ENCODE measurements at places on chromosomes 16 and 17.

GRCh38 chr17:50604513-50604912 is 30.2 kb upstream of the ABCC3 start:
- no peak for DNase-seq

- no peak for DNase-seq
Observed at GRCh38 chr17:82492643-82493225, 26.8 kb upstream of the FOXK2 start.

DNA sequence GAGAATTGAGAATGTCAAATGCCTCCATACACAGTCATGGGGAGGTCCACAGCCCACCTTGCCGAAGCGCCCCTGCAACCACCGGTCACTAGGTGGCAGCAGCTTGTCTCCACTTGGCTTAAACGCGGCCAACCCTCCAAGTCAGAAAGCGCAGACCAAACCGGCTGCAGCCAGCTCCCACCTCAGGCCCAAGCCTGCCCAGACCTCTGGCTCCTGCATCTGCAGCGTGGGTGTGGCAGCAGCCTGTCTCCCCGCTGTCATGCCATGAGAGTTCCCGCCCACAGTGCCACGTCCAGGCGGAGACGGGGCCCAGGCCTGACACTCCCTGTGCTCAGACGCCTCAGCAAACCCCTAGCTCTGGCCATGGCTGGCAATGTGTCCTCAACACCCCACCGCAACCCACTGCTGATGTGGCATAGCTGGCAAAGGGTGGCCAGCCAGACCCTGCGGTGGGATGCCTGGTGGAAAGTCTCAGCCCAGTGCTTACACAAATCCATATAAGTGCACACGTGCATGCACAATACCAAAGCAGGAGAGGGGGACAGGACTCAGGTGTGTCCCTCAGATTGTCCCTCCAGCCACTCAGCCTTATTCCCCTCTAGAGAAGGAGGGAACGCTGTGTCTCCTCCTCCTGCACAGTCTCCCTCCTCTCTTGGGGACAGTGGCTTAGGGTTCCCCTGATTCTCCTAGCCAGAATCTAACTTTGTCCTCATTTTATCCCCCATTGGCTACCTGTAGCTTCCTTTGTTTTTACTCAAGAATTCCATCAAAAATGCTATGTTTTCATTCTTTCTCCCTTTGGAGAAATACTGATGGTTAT is 10.9 kb downstream of the COPZ2 start:
- DNase-seq, result peak; percentile 86

- no peak for DNase-seq
Observed at GRCh38 chr17:1625581-1625980, 3.1 kb downstream of the SLC43A2 start.

DNA sequence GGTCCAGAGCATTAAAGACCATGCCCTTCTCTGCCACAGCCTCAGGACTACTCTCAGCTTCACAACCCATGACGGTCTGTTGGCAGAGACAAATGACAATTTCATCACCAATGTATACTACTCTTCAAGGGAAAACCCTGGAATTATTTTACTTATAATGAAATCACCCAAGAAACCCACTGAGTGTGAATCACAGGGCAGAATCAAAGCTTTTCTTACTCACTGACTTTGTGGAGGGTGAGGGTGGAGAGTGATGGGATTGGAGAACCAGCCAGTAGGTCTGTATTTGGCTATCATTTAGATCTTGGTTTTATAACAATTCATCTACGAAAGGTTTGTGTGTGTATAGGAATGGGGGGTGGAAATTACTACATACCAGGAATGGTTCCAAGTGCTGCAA is 442.6 kb downstream of the SHISA9 start:
- no peak for DNase-seq

- DNase-seq, result no peak
Observed at GRCh38 chr17:46818316-46818928, at the start of gene WNT3. Gene WNT3 (minus strand): TSS chr17:46818692. CDS start chr17:46818597, 95 bp downstream.

- no peak for DNase-seq
Observed at GRCh38 chr16:67539271-67539670, 10.6 kb downstream of the RIPOR1 start.

GRCh38 chr17:29933379-29933778 is 3.4 kb upstream of the SSH2 start:
- DNase-seq, result no peak

DNA sequence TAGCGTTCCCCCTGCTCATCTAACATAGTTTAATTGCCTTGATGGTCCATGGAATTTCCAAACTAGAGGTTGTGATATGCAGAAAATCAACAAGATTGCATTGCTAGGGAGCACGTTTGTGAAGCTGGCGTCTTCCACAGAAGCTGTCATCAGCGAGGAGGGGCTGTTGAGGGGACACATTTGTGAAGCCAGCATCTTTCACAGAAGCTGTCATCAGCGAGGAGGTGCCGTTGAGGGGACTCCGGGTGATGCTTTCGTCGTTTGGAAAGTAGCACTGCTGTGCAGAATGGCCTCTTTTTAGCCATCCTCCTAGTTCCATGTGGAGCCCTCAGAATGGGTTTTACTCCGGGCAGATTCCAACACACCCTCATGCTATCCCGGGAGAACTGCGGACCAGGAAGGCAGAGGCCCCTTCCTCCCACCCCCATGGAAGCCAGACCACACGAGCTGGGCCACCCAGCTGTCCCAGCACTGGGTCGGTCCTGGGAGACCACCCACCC is 119.6 kb upstream of the CHMP6 start:
- DNase-seq, result no peak

- DNase-seq, result no peak
Observed at GRCh38 chr16:13628156-13628555, 291.8 kb upstream of the ERCC4 start.

- DNase-seq, result no peak
Observed at GRCh38 chr16:85556456-85557082, 56.6 kb upstream of the GSE1 start.

DNA sequence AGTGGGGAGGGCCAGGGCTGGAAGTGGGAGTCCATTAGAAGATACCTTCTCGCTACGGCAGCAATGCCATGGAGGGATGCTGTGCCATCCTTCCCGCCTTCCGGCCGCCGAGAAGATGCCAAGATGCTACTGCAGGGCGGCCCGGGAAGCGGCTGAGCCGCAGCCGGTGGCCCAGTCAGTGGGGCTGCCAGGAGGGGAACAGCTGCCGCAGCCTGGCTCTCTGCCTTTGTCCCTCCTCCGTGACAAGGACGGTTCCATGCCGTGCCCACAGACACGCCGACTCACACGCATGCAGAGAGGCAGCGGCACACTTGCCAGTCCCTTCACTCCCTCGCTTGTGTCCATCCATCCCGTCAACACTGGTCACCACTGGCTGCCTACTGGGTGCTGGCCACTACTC is 20.2 kb upstream of the NCBP3 start:
- no peak for DNase-seq

- no peak for DNase-seq
Observed at GRCh38 chr17:27478901-27479538, 22.8 kb downstream of the KSR1 start.

- DNase-seq, result no peak
Observed at GRCh38 chr17:56808503-56808902, 25.2 kb downstream of the C17orf67 start.

GRCh38 chr17:73989671-73990070 is 213.8 kb upstream of the RPL38 start:
- no peak for DNase-seq

GRCh38 chr16:54286090-54286365 is 559 bp downstream of the IRX3 start:
- no peak for DNase-seq

GRCh38 chr17:19295473-19296135 is 58.4 kb downstream of the EPN2 start:
- DNase-seq, result no peak

DNA sequence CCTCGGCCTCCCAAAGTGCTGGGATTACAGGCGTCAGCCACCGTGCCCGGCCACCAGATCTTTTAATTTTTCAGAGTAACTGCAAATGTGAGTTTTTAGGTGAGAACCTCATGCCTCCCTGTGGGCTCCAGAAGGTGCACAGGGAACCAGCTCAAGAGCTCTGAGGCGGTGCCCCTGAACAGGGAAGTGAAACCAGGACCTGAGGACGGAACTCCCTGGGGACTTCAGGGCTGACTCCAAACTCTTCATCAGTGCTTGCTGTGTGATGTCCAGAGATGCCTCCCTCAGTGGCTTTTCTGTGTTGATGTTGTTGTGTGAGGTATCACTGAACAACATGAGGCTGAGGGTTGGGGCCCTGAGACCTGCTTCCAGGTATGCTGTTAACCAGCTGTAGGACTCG is 23.8 kb downstream of the SLC12A3 start:
- DNase-seq, result no peak

DNA sequence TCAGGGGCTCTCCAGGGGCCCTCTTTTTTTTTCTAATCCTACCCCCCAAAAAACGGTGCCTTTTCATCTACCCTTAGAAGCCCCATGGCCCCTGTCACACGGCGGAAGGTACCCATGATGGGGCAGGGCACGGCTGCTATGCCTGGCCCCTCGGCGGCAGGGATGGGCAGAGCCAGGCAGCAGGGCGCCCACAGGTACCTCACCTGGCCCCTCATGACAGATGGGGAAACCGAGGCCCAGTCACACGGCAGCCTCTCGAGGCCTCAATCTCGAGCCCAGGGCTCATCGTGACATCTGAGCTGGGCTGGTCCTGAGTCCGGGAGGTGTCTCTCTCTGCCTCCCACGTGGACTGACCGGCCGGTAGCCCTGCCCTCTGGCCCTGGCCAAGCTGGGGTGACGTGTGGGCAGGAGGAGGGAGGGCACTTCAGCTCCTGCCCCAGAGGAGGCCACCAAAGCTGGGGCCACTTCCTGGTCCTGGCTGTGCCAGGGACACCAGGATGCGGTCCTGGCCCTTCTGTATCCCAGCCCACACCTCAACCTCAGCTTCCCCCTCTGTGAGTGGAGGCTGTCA is 11.6 kb downstream of the TRAF7 start:
- DNase-seq, result no peak

GRCh38 chr16:54697677-54698076 is 233.0 kb upstream of the IRX5 start:
- no peak for DNase-seq

GRCh38 chr17:57899391-57899790 is 49.5 kb upstream of the MRPS23 start:
- peak; percentile 32 for DNase-seq

- no peak for DNase-seq
Observed at GRCh38 chr17:8123695-8124349, at the start of gene HES7. Gene HES7 (minus strand): TSS chr17:8124106. CDS start chr17:8124084, 22 bp downstream.

- no peak for DNase-seq
Observed at GRCh38 chr17:81866440-81867169, 4.5 kb downstream of the ARHGDIA start.

DNA sequence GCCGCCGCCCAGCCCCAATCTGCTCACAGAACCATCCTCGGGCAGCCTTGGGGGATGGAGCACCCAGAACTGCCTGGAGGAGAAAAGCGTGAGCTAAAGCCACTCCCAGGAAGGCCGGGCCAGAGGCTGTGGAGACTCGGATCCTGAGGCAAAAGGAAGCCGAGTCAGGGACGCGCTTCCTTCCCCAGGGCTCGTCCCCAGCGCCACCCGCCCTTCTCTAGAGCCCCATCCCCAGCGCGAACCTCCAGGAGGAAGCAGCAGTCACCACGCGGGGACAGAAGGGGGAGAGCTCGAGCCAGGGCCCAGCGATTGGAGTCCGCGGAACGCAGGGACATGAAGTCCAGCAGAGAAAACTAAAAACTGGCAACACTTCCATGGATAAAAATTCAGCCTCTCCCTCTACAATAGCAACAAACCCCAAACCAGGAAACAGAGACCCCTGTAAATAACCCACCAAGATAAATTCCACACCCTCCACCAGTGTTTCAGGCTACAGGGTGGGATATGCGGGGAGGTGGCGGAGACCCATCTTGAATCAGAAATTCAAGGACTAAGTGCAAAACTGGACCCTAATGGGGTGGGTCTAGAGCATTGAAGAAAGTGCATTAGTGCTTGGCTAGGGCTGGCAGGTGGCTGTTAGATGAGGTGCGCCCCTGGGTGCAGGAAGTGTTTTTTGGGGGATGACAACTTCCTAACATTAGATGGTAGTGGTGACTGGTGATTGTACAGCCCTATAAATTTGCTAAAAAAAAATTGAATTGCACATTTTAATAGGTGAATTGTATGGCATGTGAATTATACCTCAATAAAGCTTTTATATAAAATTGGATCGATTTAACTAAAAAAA is 116.1 kb upstream of the METRNL start:
- peak; percentile 14 for DNase-seq

DNA sequence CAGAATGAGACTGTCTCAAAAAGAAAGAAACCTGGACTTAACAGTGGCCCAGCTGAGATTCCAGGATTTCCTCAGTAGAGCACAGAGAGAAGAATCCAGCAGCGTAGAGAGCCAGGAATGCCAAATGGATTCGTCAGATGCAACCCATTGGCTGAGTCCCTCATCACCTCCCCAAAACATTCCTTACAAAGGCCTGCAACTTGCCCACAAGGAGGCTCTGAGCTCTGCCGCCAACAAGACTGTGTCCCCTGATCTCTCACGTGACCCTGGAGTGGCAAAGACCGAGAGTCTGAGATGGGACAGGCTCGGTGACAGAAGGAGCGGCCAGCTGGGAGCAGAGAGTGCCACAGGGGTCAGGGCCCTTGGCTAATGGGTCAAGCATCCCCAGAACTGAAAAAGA is 6.9 kb upstream of the CHMP6 start:
- no peak for DNase-seq

GRCh38 chr17:48132385-48132784 is 24.8 kb downstream of the SNX11 start:
- DNase-seq, result no peak

GRCh38 chr17:27983853-27984252 is 58.6 kb upstream of the NLK start:
- no peak for DNase-seq

DNA sequence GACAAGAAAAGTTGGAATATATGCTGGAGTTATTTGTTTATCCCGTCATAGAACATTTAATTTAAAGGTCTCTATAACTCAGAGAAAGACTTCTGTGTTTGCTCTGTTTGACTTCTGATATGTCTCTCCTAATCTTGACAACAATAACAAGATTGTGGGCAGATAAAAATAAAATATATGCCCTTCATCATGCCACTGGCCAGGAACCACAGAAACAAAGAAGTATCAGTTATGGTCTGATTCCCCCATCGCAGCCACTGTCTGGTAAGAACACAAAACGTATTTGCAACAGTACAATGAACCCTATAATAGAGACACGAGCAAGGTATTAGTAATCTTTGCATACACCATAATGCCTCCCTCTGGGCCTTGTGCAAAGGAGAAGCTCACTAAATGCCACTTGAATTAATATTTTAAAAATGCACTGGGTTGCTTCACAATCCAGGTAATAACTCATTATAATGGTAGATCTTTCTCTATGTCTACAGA is 1498.3 kb downstream of the CDH11 start:
- no peak for DNase-seq

DNA sequence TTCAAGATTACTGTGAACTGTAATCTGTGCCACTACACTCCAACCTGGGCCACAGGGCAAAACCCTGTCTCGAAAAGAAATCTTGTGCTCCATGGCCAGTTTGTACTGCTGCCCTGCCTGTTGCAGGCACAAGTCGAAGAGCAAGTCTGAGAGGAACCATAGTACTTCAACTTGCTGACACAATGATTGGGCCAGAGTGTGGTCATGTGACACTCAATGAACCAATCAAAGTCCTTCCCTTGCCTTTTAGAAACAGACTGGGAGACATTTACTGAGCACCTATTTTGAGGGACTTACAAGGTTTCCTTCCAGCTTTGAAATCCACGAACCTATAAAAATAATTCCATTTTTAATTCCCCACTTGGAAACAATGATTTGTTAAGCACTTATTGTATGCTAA is 39.8 kb upstream of the TMC5 start:
- no peak for DNase-seq

- DNase-seq, result no peak
Observed at GRCh38 chr16:2480948-2481347, 6.0 kb downstream of the TBC1D24 start.
